ENCODE measurements at places on chromosomes 16 and 17. TPM values are rescaled to one million over a fixed set of nuclear protein-coding genes. Genes with fewer than 3 reads are reported as not detected.

GRCh38 chr16:66322174-66322573 lies 44.3 kb upstream of the CDH5 start:
- no peak overlapping the region for H3K27ac ChIP-seq
- no peaks in the 10 kb centered on the region for H3K4me1 ChIP-seq
- no peaks in the 10 kb centered on the region for H3K36me3 ChIP-seq
- DNase-seq: no peak

DNA sequence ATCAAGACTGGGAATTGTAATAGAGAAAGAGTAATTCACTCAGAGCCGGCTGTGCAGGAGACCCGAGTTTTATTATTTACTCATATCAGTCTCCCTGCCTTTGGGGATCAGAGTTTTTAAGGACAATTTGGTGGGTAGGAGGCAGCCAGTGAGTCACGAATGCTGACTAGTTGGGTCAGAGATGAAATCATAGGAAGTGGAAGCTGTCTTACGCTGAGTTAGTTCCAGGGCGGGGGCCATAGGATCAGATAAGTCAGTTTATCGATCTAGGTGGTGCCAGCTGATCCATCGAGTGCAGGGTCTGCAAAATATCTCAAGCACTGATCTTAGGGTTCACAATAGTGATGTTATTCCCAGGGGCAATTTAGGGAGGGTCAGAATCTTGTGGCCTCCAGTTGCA lies 20.2 kb upstream of the GUCY2D start:
- H3K27me3 ChIP-seq: peaks cover 47% of the 10 kb centered on the region
- no peak overlapping the region for H3K4me3 ChIP-seq
- no peak overlapping the region for H3K27ac ChIP-seq
- DNase-seq: no peak
- no peaks in the 10 kb centered on the region for H3K36me3 ChIP-seq

DNA sequence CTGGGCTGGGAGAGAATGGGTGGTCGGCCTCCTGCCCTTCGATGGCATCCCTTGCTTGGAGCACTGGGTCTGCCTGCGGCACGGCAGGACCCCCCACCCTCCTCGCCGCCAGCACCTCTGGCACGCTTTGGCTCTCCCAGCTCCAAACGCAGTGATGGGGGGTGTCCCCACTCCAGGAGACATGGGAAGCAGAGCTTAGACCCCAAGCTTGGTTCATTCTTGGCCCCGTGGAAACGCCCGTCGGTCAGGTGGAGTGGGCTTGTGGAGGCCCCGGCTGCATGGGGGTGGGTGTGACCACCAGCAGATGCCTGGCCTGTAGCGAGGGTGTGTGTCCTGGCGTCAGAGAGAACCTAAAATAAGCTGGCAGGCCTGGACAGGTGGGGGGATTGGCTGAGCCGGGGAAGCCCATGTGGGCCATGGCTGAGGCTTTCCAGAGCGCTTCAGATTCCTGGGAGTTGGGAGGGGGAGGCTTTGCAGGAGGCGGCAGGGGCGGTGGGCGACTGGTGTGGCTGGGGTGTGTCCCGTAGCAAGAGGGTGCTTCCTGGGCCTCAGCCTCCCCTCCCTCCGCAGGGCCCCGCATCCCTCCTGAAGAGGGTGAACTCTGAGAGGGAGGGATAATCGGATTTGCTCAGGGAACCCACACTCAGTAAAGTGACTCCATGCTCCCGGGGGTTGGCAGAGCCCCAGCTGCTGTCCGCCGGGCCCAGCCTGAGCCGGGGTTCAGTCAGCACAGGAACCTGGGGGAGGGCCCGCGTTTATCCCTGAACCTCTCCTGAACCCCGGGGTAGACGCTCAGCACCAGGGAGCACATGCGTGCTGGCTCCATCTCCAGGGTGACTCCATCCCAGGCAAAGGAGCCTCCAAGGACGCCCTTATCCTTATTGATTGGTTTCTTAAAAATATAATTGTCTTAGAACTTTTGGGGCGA lies 3.4 kb downstream of the CACNA1H start:
- H3K4me1 ChIP-seq: peaks cover 42% of the 10 kb centered on the region
- peaks cover 6% of the 10 kb centered on the region for H3K27me3 ChIP-seq
- no peaks in the 10 kb centered on the region for H3K36me3 ChIP-seq
- H3K4me3 ChIP-seq: no peak overlapping the region
- DNase-seq: no peak

DNA sequence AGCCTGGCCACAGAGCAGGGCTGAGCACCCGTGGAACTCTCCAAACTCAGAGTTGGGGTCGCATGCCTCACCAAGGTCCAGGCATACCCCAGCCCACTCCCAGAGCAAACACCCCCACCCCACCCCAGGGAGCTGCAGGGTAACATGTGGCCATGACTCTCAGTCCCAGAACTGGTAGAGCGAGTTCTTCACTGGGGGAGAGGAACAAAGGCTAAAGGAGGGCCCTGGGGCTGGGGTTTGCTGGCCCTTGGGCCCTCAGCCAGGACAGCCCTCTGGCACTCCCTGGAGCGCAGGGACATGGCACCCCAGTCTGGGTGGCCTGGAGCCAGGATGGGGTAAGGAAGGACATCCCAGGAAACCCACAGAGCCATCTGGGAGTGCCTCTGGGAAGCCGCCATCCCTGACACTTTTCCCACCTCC lies 4.2 kb downstream of the HID1 start:
- H3K4me3 ChIP-seq: no peak overlapping the region
- no peaks in the 10 kb centered on the region for H3K36me3 ChIP-seq
- H3K4me1 ChIP-seq: peaks cover 34% of the 10 kb centered on the region
- no peak for DNase-seq

GRCh38 chr17:16987830-16988601 lies 16.1 kb upstream of the TNFRSF13B start:
- H3K27me3 ChIP-seq: no peaks in the 10 kb centered on the region
- H3K27ac ChIP-seq: no peak overlapping the region
- DNase-seq: peak; percentile 63
- peaks cover 8% of the 10 kb centered on the region for H3K4me1 ChIP-seq

DNA sequence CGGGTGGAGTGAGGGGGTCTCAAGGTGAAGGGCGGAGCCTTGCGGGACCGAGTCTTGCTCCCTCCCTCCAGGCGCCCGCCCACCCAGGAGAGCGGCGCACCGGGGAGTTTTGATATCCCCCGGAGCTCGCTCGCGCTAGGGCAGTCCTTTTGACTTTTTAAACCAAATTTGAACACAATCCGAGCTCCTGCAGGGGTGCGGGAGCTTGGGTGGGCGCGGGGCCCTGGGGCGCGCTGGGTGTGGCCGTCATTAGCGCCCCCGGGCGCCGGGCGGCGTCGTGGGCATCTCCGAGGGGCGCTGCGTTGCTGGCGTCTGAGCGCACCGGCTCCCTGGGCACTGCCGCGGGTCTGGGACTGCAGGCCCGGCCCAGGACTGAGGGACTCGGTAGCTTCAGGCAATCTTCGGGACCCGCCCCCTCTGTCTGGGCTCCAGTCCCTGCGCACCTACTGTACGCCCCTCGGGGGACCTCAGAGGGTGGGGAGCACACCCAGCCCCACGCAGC lies 10.9 kb downstream of the MAF start:
- H3K4me1 ChIP-seq: peaks cover 8% of the 10 kb centered on the region
- peak overlapping the region; percentile 29 for H3K4me3 ChIP-seq
- H3K27ac ChIP-seq: peak overlapping the region; percentile 60

DNA sequence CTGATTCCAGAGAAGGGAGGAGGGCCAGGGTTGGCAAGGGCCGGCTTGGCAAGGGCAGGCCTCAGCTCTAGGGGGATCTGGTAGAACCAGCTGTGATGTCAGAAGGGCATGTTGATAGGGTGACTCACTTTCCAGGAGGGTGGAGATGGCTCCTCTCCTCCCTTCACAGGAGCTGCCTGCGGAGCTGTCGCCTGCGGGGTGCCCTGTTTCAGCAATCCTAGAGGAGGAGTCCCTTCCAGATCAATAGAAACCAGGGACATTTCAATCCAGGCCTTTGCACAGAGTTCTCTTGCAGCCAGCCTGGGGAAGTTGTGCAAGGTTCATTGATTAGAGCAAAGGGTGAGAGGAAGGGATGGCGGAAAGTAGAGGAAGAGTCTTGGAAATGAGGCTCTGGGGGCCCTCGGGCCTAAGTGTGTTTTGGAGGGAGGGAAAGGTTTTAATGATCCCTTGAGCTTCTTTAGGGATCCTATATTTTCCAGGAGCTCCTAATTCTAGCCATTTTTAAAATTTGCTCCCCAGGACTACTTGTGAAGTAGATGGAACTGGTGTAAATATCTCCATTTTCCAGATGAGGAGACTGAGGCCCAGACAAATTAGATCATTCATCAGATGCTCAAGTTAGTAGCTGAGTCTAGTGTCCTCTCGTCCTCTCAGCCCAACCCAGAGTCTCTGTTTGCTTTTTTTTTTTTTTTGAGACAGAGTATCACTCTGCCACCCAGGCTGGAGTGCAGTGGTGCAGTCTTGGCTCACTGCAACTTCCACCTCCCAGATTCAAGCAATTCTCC lies 24.8 kb upstream of the CSNK2A2 start:
- no peaks in the 10 kb centered on the region for H3K27me3 ChIP-seq
- DNase-seq: no peak
- H3K36me3 ChIP-seq: no peaks in the 10 kb centered on the region
- H3K4me3 ChIP-seq: no peak overlapping the region

DNA sequence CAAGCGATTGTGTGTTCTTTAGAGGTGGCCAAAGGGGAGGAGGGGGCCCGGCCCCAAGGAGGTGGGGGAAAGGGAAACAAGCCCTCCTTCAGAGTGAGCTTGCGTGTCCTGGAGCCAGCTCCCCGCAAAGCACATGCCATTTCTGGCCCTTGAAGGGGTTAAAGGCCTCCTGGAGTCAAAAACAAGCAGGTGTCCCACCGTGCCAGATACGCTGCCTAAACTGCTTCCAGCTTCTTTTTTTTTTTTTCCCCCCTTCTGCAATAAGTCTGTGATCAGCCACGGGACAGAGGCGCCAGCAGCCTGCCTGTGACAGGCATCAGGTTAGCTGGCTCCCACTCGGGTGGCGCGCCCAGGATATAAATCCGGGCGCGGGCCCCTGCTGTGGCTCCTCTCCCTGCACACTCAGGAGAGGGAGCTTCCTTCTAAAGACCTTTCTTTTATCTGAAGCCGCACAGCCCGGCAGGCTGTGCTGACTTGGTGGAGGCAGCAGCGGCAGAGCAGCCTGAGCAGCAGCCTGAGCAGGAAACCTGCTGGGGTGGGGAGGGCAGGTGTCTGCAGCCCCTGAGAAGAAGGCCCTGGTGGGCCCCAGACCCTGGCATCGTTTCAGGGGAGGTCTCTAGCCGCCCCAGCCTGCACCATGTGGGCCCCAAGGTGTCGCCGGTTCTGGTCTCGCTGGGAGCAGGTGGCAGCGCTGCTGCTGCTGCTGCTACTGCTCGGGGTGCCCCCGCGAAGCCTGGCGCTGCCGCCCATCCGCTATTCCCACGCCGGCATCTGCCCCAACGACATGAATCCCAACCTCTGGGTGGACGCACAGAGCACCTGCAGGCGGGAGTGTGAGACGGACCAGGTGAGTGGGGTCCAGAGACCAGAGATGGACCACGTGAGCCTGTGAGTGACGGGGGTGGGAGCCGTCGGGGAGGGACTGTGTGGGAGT lies at the start of gene WFIKKN2:
TSS of gene WFIKKN2 (plus strand) at position 286 of the 934 bp plus-strand sequence. CDS start at position 638, 352 bp downstream.
- peaks cover under 1% of the 10 kb centered on the region for H3K4me1 ChIP-seq
- DNase-seq: no peak
- no peak within 1 kb of the TSS for H3K27ac ChIP-seq
- peak within 1 kb of the TSS; percentile 43 for H3K4me3 ChIP-seq
- H3K36me3 ChIP-seq: no peaks in the 10 kb centered on the region
- H3K27me3 ChIP-seq: peaks cover 14% of the 10 kb centered on the region

DNA sequence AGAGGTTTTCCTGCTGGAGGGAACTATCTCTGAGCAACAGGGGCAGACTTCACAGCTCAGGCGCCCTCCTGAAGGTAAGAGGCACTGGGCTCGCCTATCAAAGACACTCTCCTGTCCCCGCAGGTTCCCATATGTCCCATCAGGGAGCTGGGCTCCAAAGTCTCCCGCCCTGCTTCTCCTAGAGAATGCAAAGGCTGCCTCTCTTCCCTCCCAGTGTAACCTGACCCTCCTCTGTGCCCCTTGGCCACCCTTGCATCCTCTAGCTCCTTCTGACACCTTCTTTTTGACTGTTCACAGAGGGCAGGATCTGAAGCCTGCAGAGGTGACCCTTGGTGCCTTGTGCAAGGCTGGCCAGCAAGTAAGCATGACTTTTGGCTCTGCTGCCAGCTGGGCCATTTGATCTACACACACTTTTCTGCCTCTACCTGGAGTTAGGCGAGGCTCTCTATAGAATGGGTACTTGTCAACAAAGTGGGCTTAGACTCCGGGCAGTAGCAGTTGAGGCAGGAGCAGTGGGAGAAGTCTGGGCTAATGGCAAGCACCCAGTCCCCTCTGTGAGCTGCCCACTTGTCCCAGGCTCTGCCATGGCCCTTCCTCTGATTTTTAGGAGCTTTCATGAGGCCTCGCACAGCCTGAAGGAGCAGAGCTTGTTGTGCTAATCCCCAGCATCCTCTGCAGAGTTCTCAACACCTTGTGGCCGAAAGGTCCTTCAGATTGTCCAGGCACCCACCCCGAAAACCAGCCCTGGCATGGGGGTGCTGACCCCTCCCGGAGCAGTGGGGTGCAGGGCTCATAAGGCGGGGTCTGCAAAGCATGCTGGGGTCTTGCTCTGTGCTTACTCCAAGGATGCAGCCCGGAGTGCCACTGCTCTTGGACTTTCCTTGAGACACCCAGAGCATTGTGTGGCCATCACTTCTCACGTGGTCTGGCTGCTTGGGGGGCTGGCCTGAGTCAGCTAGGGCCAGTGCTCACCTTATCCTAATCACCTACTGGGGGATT lies 122.9 kb downstream of the METRNL start:
- no peaks in the 10 kb centered on the region for H3K27me3 ChIP-seq
- peaks cover 24% of the 10 kb centered on the region for H3K4me1 ChIP-seq
- no peak overlapping the region for H3K4me3 ChIP-seq
- no peaks in the 10 kb centered on the region for H3K36me3 ChIP-seq

The PTGES3L gene
- 35.0 TPM for total RNA-seq

The GSG1L2 gene
- not detected for total RNA-seq

The KRT33A gene
- not detected for total RNA-seq

The HBQ1 gene
- total RNA-seq: not detected

The CLEC18C gene
- not detected for total RNA-seq

The EFCAB3 gene
- total RNA-seq: not detected

The CAVIN1 gene
- 252 TPM for total RNA-seq

The CALB2 gene
- total RNA-seq: 1.2 TPM

The CDH5 gene
- total RNA-seq: 40.3 TPM
